ENCODE measurements at places on chromosomes 1 and 21.

GRCh38 chr1:33606272-33606671 lies 133.8 kb downstream of the ZSCAN20 start:
- no peak for DNase-seq

DNA sequence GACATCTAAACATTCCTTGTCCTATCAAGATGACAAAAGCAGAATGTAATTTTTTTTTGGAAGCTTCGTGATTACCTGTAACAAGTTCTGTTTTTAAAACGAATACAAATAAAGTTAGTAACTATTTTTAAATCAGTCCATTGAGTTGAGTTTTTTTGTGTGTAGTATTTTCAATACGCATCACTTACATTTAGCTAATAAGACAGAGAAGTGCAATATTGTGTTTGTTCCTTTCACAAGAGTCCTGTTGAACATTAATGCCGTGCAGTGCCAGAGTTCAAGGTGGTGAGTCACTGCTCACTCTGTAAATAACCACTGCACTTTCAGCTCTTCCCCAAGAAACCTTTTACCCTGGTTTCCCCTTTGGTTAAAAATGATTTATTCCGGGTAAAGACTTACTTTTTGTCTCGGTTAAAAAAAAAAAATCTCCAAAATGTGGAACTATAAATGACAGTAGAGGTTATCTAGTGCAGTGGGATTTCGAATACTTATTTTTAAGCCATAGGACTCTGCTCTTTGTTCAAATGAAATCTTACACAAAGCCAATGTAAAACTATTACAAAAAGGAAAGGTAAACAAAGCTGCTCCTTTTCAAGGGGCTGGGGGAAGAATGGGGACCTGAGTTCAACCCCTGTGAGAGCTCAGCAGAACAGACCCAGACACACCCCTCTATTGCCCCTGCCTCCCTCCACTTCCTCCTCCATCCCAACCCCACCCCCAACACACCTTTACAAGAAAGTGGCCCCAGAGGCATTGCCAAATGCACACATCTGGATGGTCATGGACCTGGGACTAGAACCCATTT lies 14.8 kb upstream of the NCMAP start:
- DNase-seq = no peak

DNA sequence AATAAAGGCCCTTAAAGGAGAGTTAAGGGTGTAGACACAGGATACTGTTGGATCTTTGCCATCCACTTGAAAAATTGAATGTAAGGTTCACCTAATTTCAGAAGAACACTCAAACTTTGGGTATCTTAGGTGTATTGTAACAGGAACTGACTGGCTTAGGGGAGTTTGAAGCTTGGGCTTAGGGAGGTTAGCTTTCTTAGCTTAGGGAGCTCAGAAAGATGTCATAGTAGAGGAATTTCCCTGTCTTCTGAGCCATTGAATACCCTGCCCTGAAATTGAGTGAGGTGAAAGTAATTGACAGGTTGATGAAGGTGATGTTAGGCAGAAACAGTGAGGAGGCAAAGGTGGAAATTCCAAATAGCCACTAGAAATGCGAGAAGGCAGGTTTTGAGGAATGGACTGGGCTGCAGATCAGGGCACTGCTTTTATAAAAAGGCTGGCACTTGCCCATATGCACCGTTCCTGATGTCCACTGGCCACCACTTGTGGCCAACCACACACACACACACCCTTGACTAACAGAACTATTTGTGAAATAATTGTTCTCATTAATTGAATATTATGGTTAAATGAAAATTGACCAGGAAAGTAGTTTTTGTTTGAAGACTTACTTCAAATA lies 16.5 kb downstream of the BACH1 start:
- no peak for DNase-seq

DNA sequence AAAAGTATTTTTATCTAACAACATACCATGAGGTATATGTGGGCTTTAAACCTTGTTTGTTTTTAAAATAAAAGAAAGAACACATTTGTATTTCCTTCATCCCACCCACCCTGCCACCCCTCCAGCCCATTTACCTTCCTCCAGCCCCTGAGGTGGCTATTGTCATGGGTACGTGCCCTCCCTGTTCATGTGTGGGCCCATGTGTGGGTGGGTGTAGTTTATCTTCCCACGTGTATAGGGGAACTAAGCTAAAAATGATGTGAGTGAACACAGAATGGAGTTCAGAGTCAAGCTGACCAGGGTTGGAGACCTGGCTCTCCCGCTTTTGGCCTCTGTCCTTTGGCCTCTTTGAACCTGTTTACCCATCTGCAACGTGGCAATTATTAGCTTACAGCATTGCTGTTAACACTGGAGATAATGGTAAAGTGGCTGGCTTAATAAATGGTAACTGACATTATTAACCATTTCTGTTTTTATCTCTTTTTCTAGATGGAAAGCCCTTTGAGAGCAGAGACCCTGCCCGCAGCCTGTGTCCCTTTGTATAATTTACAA lies 78.1 kb upstream of the WDR26 start:
- DNase-seq = no peak

DNA sequence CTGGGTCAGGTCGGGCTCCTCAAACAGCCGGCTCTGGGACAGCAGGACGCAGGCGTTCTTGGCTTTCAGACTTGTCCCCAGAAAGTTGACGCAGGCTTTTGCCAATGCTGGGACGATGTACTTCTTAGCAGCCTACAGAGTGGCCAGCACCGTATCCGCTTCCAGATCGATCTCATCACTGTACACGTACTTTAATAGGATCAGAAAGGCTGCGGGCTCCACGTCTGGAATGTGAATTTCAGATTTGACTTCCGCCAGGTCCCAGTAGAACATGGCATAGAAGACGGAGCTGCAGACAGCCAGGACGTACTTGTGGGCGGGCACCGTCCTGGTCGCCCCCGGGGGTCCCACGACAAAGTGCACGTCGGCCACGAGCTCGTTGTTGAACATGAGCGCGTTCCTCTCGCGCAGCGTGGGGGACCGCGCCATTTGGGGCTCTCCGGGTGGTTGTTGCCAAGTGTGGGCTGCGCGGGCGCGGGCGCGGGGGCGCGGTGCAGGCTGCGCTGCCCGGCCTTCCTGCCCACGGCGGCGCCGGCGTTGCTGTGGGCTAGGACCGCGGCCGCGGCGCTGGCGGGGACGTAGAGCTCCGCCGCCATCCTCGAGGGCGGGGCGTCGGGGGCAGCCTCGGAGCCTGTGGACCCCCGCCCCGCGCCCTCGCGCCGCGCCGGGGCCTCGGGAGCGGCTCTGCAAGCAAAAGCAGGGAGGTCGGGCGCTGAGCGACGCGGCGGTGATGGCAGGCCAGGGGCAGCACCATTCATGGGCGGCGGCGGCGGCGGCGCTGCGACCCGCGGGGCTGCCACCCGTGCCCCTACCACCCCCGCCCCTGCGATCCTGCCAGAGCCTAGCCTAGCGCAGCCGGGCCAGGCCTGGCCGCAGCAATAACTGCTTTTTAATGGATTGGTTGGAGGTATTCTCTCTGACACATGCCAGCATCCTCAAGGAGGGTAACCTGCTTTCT lies 10.6 kb downstream of the CNR2 start:
- DNase-seq = no peak

DNA sequence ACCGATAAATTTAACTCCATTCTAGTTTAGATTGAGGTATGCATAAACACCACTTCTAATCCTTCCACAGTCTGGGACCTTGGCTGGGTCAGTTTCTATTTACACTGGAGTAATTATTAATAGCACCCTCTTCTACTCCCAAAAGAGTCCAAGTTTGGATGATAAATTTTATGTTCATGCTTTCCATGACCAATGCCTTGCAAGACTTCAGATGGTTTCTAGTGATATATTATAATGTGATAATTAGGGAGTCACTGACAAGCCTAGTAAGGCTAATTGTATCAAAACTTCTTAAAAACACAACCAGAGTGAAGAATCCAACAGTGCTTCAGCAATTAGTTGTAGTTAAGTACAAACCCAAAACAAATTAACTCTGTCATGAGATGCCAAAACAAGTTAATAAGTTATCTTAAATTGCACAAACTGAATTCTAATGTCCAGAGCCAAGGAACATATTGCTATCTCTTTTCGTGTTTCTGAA lies 489.6 kb downstream of the TTLL7 start:
- DNase-seq = no peak

- DNase-seq = peak; percentile 61
Measured at GRCh38 chr1:13808729-13809131, 108.7 kb downstream of the PRDM2 start.

GRCh38 chr1:64098436-64098835 lies 105.0 kb upstream of the UBE2U start:
- no peak for DNase-seq

GRCh38 chr1:58966103-58966916 lies 182.5 kb upstream of the JUN start:
- DNase-seq = no peak

- no peak for DNase-seq
Measured at GRCh38 chr21:36949171-36950141, 17.0 kb downstream of the HLCS start.

DNA sequence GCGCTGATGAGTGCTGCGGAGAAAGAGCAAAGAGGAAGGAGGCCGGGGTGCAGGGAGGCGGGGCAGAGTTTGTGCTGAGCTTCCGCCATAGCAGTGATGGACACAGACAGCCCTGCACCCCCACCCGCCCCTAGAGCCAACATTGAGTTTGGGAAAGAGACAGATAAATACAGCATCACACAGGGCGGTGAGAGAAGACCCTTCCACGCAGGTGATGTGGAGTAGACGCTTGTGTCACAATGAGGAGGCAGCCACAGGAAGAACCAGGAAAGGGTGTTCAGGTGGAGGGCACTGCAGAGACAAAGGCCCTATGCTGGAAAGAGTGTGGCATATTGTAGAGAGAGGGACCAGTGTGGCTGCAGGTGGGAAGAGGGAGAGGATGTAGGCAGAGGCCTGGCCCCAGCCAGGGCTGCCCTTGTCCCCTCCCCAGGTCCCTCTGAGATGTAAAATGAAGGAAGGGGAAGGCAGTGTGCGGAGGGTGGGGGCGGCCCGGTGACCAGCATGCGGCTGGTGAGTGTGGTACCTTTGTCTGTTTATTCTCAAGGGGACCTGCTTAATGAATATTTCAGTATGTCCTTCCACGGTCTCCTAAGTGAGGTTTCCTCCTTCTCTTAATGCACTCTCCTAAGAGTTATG lies 194.4 kb upstream of the TMEM51 start:
- DNase-seq = no peak

DNA sequence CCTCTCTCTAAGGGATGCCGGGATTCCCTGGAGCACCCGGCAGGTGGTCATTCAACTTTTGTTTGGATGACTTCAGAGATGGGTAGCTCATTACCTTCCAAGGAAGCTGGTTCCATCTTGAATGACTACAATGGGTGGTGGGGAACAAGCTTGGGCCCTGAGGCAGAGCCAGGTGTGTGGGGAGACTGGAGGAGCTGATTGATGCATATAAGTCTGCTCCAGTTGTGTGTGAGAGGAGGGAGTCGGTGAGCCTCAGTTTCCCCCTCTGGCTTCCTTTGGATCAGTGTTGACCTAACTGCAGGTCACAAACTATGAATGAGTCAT lies 133.8 kb upstream of the ZBTB40 start:
- DNase-seq = no peak

DNA sequence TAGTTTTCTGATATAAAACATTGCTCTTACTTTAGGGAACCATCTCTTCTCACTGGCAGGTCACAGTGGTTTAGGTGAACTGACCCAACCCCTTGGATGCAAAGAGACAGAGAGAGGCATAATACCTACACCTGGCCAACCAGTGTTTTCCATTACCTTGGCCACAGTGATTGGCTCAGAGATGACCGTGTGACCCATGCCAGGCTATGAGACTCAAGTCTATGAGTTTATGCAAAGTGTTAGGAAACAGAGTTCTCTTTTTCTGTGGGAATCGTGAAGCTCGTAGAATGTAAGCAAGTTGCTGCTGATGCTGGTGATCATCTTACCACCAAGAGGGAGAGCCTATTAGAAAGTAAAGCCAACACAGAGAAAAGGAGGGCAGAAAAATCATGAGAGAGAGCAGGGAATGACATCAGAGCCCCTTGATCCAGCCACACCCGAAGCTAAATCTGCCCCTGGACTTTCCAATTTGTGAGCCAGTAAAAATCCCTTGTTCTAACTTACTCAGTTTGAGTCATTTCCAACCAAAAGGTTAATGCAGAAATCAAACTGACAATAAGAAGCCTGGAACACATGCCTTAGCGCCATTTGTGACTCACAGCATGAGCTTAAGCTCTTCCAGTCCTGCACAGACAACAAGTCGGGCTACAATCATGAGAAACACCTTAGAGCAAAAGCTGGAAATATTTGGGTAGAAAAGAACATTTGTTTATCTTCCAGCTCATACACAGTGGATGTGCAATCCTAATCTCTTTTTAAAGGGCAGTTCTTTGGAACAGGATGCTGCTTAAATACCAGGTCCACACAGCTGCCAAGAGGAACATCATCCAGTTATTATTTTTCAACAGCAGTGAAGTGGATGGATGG lies 81.3 kb upstream of the KAZN start:
- DNase-seq = peak; percentile 48

DNA sequence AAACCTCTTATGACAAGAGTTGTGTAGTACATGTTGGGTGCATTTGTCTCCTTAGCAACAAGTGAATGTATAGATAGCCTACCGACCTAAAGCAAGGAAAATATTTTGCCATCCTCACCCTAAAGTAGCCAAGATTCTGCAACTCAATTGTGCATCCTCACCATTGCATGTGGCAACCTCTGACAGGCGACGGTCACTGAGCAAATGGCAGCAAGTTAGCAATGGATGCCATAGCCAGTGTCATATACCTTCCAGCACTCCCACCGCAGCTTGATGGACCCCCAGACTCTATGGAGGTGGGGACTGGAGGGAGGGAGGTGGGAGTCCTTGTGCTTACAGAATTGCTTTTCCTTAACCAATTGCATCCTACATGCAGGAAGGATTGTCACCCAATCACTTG lies 17.0 kb downstream of the PROX1 start:
- DNase-seq = no peak

DNA sequence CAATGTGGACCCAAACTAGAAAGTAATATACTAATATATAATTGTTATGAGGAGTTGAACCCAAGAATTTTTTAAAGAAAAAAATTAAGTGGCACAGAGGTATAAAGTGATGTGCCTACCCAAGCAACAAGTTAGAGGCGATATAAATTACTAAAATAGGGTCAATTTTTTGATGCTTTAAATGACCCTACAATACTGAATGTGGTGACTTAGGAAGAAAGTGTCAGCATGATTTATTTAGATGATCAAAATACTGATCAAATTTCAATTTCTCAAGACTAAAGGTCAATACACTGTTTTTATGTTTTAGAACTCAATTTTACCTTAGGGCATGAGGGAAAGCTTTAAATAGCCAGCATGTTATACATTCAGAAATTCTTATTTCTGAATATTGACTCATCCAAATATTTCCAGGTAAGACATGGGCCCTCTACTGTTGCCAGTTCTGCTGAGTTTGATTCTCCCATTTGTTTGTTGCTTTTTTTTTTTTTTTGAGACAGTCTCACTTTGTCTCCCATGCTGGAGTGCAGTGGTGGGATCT lies 20.1 kb downstream of the SCAF4 start:
- no peak for DNase-seq

Measured in tibial artery (tissue), 4 donors.